ENCODE measurements at places on chromosomes 3 and 15.

DNA sequence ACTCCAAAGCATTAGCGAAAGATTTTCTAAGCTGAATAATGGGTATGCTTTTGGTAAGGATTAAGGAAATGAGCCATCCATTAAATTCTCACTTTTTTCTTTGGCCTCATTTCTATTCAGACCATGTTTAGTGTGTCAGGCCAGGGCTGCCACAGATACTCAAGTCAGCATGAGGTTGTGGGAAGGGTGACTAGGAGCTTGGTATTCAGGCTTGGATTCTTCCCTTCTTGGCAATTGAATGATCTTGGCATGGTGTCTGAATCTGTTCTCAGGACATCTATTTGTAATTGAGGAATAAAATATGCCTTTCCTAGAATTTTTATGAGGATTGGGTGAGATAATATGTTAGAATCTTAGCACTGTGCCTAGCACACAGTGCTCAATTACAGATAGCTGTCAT, 11.2 kb downstream of the CCNB2 start:
- DNase-seq = no peak

- no peak for DNase-seq
These were observed 230.8 kb downstream of the CGGBP1 start for GRCh38 chr3:87828046-87828445.

DNA sequence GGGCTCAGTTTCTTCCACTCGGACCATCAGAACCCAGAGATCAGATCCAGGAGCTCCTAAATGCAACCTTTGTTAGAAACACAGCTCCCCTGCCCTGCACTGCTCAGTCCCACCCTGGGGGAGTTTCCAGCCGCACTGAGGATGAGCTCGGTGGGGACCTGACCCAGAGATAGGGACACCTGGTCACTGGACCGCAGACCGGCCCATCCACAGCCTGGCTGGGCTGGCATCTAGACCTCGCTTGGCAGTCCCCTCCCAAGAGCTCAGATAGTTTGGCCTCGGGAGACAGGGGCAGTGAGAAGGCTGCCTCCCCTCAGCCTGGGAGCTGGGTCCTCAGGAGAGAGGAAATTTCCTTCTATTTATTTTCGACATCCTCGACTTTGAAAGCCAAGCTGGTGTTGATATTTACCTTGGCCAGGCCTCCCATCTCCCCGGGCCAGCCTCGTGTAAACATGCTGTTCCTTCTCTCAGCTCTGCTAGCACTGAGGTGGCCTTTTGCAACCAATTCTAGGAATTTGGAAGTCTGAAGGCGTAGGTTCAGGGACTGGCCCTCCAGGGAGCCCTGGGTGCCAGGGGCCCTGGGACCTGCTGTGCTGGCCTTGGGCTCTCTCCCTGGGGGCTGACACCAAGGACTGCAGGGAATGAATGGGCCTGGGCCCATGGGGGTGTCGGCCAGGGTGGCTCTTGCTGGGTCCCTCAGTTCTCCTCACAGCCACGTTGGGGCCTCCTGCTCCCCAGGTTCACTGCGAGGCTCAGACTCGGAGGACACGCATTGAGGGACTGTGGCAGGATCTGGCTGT, 90.1 kb downstream of the VGLL4 start:
- DNase-seq = no peak

DNA sequence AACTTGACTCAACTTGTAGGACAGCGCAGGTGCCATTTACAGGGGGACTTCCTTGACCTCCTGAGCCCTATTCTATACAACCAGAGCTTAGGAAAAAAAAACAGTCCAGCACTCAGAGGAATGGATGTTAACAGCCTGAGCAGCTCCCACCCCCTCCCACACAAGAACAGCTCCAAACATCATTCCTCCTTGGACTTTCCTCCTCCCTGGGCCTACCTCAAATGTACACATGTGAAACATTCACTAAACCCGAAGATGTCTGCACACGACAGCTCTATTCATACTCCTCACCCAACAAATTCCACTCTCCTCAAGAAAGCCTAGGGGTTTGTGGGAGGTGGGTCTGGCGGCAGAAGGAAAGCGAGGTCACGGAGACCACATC, 503 bp upstream of the ATRIP start:
- DNase-seq = no peak

DNA sequence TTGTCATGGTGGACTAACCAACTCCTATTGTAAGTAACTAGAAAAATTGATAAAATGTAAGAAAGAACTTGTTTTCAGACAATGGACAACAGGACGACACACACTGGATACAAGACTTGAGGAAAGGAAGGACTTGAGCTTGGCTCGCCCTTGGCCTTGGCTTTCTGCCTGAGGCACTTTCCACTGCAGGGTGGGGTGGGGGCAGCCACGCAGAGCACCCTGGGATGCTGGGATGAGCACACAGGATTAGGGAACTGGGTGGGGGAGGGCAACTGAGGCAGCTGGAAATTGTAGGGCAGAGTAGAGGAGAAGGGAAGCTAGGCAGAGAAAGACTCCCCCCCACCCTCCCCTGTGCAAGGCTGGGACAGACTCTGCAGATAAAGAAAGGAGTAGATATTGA, 25.5 kb upstream of the HHATL start:
- no peak for DNase-seq

DNA sequence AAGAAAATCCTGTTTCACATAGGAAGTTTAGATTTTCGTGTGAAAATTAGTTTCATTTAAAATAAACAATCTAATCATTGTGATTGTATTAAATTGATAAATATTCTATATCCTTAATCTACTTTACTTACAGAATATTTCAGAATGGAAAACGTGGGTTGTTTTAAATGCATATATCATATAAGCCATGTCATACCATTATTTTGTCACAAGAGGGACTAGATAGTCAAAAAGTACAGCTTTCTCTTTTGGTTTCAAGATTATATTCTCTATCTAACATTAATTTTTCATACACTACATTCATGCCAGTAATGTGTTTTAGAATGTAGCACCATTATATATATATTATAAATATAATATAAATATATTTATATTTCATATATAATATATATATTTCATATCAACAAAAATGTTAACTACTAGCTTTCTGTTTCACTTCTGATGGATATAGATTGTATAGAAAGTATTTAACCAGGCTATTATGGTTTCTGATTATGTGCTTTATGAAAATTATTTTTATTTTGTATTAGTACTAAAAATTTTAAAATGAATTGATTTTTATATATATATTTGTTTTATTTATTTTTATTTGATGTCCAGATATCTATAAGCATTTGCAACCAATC, 45.3 kb downstream of the OSTN start:
- DNase-seq = peak; percentile 29

- DNase-seq = no peak
These were observed 102.0 kb upstream of the PRICKLE2 start for GRCh38 chr3:64327100-64327804.

- DNase-seq = peak; percentile 74
These were observed 6.4 kb downstream of the CELSR3 start for GRCh38 chr3:48656061-48656840.

- DNase-seq = peak; percentile 67
These were observed 1.5 kb upstream of the CACNA2D3 start for GRCh38 chr3:54120657-54121413.

DNA sequence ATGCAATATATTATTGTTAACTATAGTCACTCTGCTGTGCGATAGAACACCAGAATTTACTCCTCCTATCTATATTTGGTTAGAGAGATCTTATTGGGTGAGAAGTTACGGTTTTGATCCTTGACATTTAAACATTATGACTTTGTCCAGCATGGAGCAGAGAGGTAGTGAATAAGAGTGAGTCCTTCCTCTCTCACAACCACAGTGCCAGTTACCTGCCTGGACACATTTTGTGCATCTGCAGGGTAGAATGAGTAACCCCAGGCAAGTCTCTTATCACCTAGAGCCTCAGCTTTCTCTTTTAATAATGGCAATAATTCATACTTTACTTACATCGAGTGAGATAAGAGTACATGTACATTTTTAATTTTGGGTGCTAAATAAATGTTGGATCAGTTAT, 24.1 kb downstream of the KAT2B start:
- DNase-seq = no peak

GRCh38 chr3:77081240-77081661, 41.4 kb downstream of the ROBO2 start:
- peak; percentile 46 for DNase-seq

- peak; percentile 35 for DNase-seq
These were observed 5.3 kb downstream of the TUBGCP4 start for GRCh38 chr15:43376017-43376705.

DNA sequence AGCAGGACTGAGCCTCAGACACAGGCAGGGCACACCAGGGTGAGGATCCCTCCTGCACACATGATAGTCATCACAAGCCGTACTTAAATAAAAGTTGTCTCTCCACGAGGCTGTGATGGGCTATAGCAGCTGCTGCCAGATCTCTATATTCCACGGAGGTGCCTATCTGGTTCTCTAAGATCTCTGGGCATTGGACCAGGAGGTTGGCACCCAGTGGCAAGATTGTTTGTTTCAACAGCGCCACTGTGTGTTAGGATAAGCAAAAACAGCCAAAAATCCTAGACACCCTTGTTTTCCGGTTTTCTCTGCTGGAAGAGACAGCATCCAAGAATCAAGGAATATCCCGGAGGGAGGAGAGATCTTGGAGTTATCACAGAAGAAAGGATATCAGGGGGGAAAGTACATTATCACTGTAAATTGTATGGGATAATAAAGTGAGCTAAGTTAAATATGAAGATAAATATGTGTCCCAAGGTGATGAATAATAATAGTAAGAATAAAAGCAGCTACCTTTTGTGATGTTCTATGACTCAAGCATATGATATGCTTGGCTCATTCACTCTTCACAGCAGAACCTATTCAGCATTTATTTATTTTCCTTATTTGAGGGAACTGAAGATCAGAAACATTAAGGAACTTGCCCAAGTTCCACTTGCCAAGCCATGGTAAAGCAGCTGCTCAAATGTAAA, 90.6 kb upstream of the AKAP13 start:
- DNase-seq = peak; percentile 67

GRCh38 chr3:123137001-123137400, 64.7 kb upstream of the SEC22A start:
- DNase-seq = no peak

- DNase-seq = no peak
These were observed 97.3 kb downstream of the SLCO3A1 start for GRCh38 chr15:91950631-91951329.

- no peak for DNase-seq
These were observed 125.8 kb downstream of the SSR3 start for GRCh38 chr3:156429125-156429524.

DNA sequence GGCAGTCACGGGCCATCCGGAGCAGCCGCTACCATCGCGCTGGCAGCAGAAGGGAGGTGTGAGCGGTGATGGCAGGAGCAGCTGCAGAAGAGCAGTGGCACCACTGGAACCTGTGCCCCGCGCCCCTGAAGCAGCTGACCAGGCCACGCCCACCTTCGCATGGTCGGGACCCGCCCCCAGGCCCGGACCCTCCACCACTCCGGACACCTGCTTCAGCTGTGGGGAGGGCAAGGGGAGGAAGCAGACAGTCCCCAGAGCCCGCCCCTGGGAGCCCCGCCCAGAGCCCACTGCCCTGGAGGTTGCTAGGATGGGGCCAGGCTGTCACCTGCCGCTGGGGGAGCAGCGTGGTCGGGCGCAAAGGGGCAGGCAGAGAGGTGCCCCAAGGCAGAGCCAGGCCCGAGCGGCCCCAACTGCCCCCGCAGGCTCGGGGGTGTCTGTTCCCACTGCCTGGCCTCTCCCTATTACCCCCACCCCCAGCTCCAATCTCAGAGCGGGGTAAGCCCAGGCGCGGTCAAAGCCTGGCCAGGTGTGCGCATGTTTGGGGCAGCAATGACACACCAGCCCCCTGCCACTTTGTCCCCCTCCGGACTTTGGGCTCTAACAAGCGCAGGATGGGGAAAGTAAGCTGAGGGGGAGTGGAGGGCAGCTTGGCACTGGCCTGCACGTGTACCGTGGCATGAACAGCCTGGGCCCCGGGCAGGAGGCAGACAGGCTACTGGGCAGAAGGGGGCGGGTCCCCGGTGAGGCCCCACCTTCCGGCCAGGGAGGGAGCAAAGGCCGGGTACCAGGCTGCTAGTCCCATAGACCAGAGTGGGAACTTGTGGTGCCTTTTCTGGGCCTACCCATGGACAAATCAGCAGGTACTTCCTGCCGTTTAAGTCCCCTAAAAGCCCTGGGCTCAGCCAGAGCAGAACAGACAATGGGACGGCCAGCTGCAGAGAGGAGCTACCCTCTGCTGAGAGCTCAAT, 8.7 kb downstream of the SPCS1 start:
- DNase-seq = no peak

DNA sequence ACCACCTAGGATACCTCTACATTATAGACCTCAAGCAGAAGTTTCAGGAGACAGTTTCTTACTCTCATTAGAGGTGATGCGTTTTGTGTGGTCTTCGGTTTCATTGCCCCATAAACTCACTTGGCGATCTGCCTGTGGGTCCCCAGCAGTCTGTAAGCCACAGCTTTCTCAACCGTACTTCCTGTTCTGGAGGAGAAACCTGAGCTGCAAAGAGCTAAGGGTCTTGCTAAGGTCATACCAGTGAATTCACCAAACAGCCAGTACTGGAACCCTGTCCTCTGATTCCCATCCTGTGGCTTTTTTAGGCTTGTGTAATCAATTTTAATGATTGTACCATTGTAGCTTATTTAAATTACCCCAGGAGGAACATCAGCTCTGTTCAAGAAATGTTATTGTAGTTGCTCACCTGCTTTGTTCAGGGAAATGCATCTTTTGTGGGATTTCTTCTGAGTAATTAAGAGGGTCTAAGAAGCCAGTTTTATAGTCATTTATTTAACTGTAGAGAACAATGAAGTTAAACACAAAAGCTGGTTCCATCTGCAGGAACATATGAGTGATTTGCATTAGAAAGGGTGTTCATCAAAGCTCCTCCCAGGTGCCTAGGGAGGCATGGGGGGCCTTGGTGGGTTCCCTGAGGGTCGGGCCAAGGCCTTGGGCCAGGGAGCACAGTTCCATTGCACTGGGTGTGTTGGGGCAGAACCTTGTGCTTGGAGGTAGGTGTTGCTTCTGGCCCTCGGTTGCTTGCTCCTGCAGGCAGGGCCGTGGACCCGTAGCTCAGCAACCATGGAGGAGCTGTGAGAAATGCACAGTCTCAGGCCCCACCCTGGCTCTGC, 69.6 kb downstream of the APBA2 start:
- no peak for DNase-seq

DNA sequence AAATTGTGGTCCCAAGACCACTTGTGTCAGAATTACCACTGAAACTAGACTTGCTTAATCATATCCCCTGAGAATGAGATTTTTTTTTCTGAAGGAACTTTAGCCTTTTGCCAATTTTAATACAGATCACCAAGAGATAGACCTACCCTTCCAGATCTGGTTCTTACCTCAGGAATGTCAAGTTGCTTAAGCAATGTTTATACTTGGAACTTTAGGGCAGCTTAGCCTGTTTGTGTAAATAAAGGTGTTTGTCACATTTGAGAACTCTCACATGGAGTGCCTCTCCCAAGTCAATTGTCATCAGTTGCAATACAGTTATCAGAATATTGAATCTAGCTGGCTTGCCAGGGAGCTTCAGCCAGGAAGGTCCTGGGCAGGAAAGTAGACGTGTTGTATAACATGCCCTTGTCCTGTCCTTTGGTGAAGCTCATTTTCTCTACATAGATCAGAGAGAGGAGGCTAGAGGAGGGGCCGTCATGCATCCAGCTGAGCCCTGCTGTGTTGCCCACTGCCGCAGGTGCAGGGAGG, 3.9 kb downstream of the GPD1L start:
- DNase-seq = no peak

- DNase-seq = no peak
These were observed 302.6 kb downstream of the POLQ start for GRCh38 chr3:121243208-121243607.

GRCh38 chr15:34610354-34610753, 26.9 kb upstream of the GOLGA8B start:
- DNase-seq = peak; percentile 9
